Hepatocyte (in vitro differentiated cells): ENCODE measurements at places on chromosomes 16 and 17.
A peak's percentile ranks its signal among the peaks of the same experiment; 100 is the strongest.

GRCh38 chr17:79715098-79715942, 15.4 kb upstream of the ENPP7 start:
- H3K4me1 ChIP-seq = peaks cover 16% of the 10 kb centered on the region
- peak; percentile 68 for DNase-seq
- peak overlapping the region; percentile 81 for H3K27ac ChIP-seq

DNA sequence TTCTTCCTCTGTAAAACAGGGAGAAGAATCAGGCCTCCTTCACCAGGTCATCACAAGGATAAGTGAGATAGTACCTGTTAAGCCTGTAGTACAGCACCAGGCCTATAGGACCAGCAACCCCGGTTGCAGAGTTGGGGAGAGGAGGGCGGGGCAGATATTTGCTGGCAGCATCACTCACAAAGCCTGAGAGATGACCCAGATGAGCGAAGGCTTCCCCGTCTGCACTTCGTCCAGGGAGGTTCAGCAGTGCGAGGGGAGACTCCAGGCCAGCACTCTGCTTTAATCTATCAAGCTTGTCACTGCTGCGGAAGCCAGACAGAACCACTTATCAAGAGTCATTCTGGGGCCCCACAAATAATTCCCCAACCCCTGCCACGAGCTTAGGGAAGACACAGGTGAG, 15.8 kb upstream of the RBBP6 start:
- H3K4me3 ChIP-seq = no peak overlapping the region
- H3K27ac ChIP-seq = no peak overlapping the region
- no peaks in the 10 kb centered on the region for H3K36me3 ChIP-seq
- H3K4me1 ChIP-seq = no peaks in the 10 kb centered on the region

GRCh38 chr16:10266809-10267208, 84.6 kb upstream of the GRIN2A start:
- no peak overlapping the region for H3K4me3 ChIP-seq
- H3K27ac ChIP-seq = no peak overlapping the region
- no peaks in the 10 kb centered on the region for H3K4me1 ChIP-seq
- DNase-seq = no peak
- H3K27me3 ChIP-seq = no peaks in the 10 kb centered on the region
- H3K36me3 ChIP-seq = no peaks in the 10 kb centered on the region

DNA sequence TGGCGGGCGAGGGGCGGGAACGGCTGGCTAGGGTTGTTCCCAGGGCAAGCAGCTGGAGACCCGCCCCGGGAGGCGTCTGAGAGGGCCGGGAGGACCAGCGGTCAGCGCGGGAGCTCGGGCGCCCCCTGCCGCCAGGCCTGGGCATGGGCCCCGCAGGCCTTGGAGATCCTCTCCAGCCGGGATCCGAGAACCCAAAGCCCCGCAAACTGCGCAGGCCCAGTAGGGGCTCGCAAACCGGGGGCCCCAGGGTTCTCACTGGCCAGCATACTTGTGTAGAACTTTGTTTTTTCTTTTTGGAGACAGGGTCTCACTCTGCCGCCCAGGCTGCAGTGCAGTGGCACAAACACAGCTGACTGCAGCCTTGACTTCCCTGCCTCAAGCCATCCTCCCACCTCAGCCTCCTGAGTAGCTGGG, 20.8 kb upstream of the ZNF423 start:
- no peaks in the 10 kb centered on the region for H3K36me3 ChIP-seq
- H3K4me1 ChIP-seq = peaks cover 9% of the 10 kb centered on the region
- H3K27me3 ChIP-seq = no peaks in the 10 kb centered on the region
- no peak overlapping the region for H3K27ac ChIP-seq
- no peak overlapping the region for H3K4me3 ChIP-seq

DNA sequence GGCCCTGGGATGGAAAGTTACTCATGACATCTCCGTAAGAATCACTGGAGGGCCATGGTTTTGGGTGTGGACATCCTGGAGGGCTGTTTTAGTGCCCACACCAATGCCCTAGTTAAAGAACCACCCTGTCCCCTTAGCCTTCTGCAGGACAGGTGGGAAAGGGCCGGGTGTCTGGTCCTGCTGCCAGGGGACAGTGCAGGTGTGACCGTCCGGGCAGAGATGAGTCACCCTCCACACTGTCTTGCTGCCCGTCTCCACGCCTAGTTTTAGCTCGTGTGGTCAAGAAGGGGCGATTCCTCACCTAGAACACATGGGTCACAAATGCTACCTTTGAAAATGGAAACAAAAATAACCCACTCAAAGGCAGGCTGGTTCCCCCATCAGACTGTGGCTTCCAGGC, 17.0 kb downstream of the CEP295NL start:
- no peaks in the 10 kb centered on the region for H3K36me3 ChIP-seq
- no peaks in the 10 kb centered on the region for H3K27me3 ChIP-seq
- no peak overlapping the region for H3K4me3 ChIP-seq

DNA sequence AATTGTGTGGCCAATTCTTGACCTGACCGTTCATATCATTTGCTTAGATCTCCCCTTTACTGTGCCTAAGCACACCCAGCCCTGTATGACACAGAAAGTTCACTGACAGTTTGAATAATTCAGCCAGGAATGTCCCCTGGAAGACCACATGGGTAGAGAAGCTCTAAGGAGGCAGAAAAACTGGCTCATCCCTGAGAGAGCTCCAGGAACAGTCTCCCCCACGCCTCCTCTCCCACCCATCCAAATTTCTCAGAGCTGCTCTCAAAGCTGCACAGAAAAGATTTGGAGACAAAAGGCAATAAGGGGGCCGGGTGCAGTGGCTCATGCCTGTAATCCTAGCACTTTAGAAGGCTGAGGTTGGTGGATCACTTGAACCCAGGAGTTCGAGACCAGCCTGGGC, 11.2 kb downstream of the PRAC1 start:
- peaks cover 91% of the 10 kb centered on the region for H3K27me3 ChIP-seq
- no peak overlapping the region for H3K4me3 ChIP-seq
- H3K36me3 ChIP-seq = no peaks in the 10 kb centered on the region
- no peaks in the 10 kb centered on the region for H3K4me1 ChIP-seq
- no peak overlapping the region for H3K27ac ChIP-seq

DNA sequence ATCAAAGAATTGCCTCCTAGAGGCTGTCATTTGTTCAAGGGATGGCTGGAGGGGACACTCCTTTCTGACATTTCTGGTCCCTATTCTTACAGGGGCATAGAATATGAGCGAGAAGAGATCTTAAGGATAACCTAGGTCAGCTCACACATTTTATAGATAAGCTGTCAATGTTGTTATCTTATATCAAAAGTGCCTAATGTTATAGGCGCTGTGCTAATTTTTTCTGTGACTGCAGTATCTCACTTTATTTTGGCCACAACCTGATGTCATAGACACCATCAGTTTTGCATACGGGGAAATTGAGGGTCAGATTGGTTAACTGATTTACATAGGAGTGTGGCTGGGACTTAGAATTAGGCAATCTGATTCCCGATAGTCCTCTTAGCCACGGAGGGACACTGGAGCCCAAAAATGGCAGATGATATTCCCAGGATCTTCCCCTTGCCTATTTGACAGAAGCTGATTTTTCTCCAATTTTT, 1.2 kb downstream of the CPD start:
- peak overlapping the region; percentile 69 for H3K4me3 ChIP-seq
- H3K4me1 ChIP-seq = peaks cover 30% of the 10 kb centered on the region
- H3K27me3 ChIP-seq = no peaks in the 10 kb centered on the region
- DNase-seq = no peak
- no peak overlapping the region for H3K27ac ChIP-seq

- no peaks in the 10 kb centered on the region for H3K27me3 ChIP-seq
- no peaks in the 10 kb centered on the region for H3K36me3 ChIP-seq
- H3K4me1 ChIP-seq = no peaks in the 10 kb centered on the region
- DNase-seq = no peak
- no peak overlapping the region for H3K4me3 ChIP-seq
Observed at GRCh38 chr16:23668873-23669272, 9.8 kb upstream of the PLK1 start.

DNA sequence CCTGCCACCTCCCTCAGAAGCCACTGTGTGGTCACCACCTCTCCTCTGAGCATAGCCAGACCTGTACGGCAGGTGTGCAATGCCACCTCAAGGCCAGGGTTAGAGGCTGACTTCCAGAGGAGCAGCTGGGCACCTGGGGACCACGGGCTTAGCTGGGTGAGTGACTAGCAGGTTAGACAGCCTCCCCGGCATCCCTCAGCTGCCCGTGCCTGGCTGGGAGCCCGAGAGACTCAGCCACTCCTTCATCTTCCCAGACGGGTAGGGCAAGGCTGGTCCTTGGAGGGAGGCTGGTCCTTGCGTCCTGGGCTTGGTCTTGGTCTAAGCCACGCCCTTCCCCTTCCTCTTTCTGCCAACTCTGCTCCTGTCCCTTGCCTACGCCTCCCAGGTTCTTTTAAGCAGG, 7.8 kb downstream of the CRHR1 start:
- no peaks in the 10 kb centered on the region for H3K4me1 ChIP-seq
- DNase-seq = no peak
- no peak overlapping the region for H3K27ac ChIP-seq
- no peak overlapping the region for H3K4me3 ChIP-seq
- H3K36me3 ChIP-seq = no peaks in the 10 kb centered on the region

GRCh38 chr17:81544281-81544974, 7.7 kb downstream of the FAAP100 start:
- H3K36me3 ChIP-seq = no peaks in the 10 kb centered on the region
- no peaks in the 10 kb centered on the region for H3K4me1 ChIP-seq
- no peaks in the 10 kb centered on the region for H3K27me3 ChIP-seq
- no peak for DNase-seq

DNA sequence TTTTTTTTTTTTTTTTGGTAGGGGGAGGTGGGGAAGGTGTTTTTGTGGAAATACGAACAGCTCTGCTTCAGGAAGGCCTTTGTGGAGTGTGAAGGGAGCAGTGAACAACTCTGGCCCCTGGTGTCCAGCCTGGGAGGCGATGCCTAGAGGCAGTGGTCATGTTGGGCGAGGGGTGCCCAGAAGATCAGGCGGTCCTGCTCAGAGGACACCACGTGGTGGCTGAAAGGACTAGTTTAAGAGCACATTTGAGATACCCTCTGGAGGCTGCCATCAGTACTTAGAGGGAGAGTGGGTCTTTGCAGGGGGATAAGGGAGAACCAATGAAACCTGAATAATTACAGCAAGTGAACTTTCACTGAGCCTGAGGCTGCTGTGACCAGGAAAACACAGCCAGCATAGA, 40.1 kb upstream of the RHOT1 start:
- no peaks in the 10 kb centered on the region for H3K4me1 ChIP-seq
- no peak overlapping the region for H3K27ac ChIP-seq
- H3K27me3 ChIP-seq = no peaks in the 10 kb centered on the region
- H3K36me3 ChIP-seq = no peaks in the 10 kb centered on the region
- no peak for DNase-seq

- H3K4me3 ChIP-seq = no peak overlapping the region
- no peaks in the 10 kb centered on the region for H3K36me3 ChIP-seq
- peaks cover 39% of the 10 kb centered on the region for H3K4me1 ChIP-seq
- H3K27me3 ChIP-seq = no peaks in the 10 kb centered on the region
Observed at GRCh38 chr17:7218758-7219157, 878 bp downstream of the DLG4 start.

- H3K27ac ChIP-seq = no peak overlapping the region
- no peaks in the 10 kb centered on the region for H3K36me3 ChIP-seq
- no peaks in the 10 kb centered on the region for H3K27me3 ChIP-seq
- DNase-seq = no peak
- H3K4me1 ChIP-seq = no peaks in the 10 kb centered on the region
- H3K4me3 ChIP-seq = no peak overlapping the region
Observed at GRCh38 chr17:66730461-66730923, 104.4 kb upstream of the CACNG5 start.

DNA sequence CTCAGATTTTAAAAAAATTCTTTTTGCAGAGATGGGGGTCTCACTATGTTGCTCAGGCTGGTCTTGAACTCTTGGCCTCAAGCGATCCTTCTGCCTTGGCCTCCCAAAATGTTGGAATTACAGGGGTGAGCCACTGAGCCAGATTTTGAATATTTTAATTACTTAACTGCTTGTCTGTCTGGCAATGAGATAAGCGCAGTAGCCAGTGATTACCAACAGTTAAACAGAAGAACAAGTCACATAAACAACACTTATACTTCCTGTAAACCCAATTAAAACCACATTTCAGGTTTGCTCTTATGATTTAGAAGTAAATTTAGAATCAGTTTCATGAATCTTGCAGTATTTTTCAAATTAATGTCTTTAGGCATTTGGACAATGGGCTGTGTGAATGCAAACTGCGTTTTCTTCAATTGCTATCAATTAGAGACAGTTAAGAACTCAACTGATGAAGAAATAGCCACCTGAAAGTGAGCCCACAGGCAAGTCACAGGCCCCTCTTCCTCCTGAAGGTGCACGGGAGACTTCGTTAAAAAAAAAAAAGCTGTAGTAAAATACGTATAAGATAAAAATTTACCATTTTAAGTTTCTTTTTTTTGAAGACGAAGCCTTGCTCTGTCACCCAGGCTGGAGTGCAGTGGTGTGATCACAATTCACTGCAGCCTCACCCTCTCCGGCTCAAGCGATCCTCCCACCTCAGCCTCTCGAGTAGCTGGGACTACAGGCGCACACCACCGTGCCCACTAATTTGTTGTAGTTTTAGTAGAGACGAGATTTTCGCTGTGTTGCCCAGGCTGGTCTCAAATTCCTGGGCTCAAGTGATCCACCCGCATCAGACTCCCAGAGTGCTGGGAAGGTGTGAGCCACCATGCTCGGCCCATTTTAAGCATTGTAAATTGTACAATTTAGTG, 73.0 kb downstream of the PITPNC1 start:
- H3K27me3 ChIP-seq = no peaks in the 10 kb centered on the region
- no peak overlapping the region for H3K4me3 ChIP-seq
- H3K4me1 ChIP-seq = no peaks in the 10 kb centered on the region
- no peak overlapping the region for H3K27ac ChIP-seq

DNA sequence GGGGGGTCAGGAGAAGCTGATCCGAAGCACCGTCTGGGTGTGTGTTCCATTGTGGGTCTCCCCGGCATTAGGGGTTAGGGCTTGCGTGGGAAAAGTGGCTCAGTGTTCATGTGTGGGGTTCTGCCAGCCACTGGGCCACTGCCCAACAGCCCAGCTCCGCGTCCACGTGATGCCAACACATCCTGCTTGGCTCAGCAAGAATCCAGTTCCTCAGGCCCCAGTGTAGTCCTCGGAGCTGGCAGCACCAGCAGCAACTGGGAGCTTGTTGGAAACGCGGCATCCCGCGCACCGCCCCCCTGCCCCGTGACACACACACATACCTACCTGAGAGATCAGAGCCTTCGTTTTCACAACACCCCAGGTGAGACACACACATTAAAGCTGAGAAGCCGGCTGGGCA, 18.9 kb downstream of the LGALS9 start:
- H3K4me1 ChIP-seq = no peaks in the 10 kb centered on the region
- no peak overlapping the region for H3K27ac ChIP-seq
- no peak overlapping the region for H3K4me3 ChIP-seq
- H3K36me3 ChIP-seq = no peaks in the 10 kb centered on the region
- no peak for DNase-seq

DNA sequence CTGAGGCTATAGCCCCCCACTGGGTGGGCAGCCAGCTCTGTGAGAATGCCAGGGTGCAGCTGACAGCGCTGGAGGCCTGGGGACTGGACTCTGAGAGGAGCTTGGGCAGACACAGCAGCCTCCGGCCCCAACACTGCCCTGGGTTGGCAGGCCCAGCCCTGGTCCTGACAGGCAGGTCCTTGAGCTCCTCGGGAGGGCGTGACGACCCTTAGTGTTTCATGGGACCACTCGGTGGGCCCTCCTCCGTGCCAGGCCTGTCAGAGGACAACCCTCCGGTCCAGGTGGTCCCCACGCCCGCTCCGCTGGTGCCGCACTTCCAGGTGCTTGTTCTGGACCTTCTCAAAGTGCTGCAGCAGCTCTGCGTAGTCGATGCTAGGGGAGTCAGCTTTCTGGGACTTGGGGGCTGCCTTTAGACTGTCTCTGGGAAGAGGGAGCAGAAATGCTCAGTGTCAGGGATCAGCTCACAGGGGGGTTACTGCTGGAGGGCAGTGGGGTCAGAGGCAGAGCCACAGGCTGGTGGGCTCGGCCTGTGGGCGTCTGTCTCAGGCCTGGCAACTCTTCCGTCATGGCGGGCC, 1.9 kb upstream of the MTSS2 start:
- no peaks in the 10 kb centered on the region for H3K36me3 ChIP-seq
- H3K27ac ChIP-seq = peak overlapping the region; percentile 93
- no peak overlapping the region for H3K4me3 ChIP-seq
- DNase-seq = no peak
- H3K4me1 ChIP-seq = peaks cover 74% of the 10 kb centered on the region
- no peaks in the 10 kb centered on the region for H3K27me3 ChIP-seq
